Smooth muscle cell of the brain vasculature (primary cell): ENCODE measurements at places on chromosomes 11 and 22.

- no peak for DNase-seq
These were observed 56.3 kb upstream of the SOX6 start for GRCh38 chr11:16412525-16413172.

GRCh38 chr11:11537871-11538270, 83.9 kb downstream of the GALNT18 start:
- no peak for DNase-seq

- DNase-seq: peak; percentile 88
These were observed 222.3 kb upstream of the NARS2 start for GRCh38 chr11:78796956-78797355.

DNA sequence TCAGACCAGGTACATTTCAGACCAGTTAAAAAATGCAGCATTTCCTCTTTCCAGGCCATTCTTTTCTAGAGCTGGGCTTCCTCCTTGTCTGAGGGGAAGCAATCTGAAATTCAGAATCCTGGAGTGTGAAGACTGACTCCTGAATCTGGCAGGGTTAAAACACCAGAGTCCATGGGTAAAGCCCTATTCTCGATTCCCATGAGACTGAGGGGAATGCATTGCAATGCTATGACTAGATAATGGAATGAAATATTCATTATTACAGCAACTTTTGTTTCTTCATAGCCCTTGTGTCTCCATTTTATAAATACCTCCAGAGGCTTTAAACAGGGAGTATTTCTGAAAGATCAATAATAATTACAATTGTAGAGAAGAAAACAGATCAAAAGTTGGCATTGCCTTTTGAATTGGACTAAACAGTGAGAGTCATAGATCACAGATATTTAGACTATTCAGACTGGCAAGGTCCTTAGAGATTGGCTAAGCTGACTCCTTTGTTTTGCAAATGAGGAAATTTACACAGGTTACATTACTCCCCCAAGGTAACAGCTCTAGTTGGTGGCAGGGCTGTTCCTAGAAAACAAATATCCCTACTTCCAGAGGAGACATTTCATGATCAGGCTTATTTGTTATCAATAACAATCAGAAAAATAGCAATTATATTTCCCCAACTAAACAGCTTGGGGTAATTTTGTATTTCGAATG, 632.6 kb upstream of the KIRREL3 start:
- no peak for DNase-seq

GRCh38 chr11:120130991-120131760, 6.7 kb downstream of the TRIM29 start:
- DNase-seq: no peak

DNA sequence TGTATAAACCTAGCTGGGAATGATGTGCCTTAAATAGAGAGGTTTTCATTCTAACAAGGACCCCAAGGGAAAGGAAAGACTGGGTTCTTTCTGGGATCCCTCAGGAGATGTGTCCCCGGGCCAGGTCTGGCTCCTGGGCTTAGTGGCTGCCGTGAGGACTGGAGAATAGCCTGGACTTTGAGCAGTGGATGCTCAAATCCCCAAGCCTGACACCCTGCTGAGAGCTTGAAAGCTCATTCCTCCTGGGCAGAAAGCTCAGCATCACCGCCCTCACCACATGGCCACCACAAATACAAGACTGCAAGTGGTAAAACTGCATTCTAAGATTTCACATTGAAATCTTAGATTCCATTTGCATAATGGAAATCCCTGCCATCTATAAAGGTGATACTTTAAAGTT, 79.4 kb upstream of the NARS2 start:
- no peak for DNase-seq

- DNase-seq: no peak
These were observed 297.7 kb upstream of the FAT3 start for GRCh38 chr11:91926965-91927364.

- DNase-seq: no peak
These were observed 5.9 kb downstream of the KCNJ4 start for GRCh38 chr22:38448945-38449745.

DNA sequence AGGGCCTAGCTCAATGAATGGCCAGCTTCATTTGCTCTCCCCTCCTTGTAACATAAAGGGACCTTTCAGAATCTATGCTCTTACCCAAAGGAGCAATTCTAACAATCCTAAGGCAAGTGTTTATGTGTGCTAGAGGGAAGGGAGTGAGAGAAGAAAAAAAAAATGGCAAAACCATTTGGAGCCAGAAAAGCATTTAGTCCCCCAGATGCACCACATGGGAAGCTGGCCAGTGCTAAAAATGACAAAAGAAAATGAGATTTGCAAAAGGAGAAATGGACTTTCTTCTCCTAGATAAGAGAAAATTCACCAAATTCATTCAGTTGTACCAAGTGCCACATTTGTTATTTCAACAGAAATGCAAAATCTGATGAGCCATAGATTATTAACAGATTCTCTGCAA, 52.8 kb downstream of the SERGEF start:
- no peak for DNase-seq

GRCh38 chr11:70205049-70205725, 2.1 kb downstream of the FADD start:
- DNase-seq: no peak

DNA sequence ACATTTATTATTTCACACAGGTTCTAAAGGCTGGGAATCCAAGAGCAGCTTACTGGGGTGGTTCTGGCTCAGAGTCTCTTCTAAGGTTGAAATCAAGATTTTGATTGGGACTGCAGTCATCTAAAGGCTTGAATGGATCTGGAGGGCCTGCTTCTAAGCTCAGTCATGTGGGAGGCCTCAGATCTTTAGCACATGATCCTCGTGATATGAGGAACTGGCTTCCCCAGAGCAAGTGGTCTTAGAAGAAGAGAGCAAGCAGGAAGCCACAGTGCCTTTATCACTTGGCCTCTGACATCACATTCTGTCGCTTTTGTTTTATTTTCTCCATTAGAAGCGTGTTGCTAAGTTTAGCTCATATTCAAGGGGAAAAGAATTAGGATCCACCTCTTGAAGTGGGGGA, 88.9 kb downstream of the ARFGAP2 start:
- DNase-seq: no peak
